AG08396 (cell line): ENCODE measurements at places on chromosomes 1 and 21.

DNA sequence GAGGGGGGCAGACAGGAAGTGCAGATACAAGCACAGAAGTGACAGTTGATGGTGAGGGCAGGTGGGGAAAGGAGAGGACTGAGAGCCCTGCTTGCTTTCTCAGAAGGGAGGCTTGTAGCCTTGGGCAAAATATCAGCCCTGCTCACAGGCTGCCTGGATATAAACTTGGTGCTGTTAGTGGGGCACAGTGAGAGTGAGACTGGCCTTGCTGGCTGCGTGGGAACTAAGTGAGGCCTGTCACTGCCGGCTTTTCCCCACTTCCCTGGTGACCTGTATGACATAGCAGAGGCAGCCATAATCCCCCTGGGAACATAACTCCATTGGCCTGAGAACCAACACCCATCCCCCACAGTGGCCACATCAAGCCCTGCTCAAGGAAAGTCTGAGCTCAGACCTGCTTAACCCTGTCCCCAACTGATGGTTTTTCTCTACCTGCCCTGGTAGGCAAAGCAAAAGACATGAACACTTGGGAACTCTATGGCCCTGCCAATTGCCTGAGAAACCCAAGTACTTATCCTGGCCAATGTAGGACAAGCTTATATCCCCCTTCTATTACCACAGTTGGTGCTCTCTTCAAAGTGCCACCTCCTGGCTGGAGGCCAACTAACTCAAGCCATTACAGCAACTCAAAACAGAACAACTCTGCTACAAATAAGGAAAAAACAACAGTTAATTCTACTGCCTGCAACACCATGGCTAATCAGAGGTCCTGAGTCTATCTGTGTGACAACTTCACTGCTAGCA lies 472.7 kb downstream of the PLPP3 start:
- no peak for DNase-seq

- DNase-seq, result peak; percentile 91
Observed at GRCh38 chr1:7646981-7647901, 123.9 kb upstream of the VAMP3 start.

- DNase-seq, result no peak
Observed at GRCh38 chr1:170097449-170097948, 23.0 kb upstream of the KIFAP3 start.

GRCh38 chr1:207404849-207405525 lies 49.1 kb upstream of the CR2 start:
- peak; percentile 60 for DNase-seq

GRCh38 chr1:223551610-223552009 lies 113.9 kb downstream of the CAPN8 start:
- no peak for DNase-seq

DNA sequence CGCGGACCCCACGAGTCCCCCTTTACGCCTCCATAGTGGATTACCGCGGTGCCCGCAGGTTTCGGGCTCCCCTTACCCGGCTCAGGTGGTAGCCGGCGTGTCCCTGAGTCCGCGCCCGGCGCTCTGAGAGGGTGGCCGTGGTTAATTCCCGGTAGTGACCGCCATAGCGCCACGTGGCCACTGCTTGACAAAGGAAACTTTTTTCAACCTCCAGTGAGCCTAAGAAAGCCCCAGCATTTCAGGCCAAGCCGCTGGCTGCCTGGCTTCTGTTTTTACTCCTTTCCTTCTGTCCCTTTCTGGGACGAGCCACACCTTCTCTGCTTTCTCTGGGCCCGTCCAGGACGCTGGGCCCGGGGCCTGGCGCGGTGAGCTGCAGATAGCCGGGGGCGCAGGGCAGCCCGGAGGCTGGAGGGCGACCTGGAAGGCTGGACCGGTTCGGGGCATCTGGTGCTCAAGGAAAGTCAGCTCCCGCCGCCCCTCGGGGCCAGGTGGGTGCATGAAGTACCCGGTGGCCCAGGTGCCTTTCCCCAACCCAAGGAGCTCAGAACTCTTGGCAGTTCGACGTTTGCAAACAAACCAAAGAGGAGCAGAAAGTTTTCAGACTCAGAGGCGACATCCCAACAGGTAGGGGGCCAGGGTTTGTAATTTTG lies 540 bp upstream of the C1orf198 start:
- DNase-seq, result no peak

DNA sequence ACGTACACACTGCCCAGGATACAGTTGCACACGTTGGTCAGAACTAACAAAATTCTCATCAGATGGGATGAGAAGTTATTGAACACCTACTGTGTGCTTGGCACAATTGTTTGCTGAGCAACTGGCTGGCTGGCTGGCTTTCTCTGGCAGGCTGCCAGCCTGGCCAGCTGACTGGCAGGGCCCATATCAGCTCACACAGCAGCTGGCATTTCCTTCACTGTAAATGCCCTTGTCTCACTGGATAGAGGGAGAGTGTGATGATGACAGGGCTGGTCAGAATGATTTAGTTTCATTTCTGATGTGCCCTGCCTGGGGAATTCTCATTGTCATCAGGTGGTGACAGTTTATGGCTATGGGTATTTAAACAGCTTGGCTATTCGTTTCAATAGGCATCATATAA lies 15.8 kb downstream of the CAMK2N1 start:
- DNase-seq, result no peak

DNA sequence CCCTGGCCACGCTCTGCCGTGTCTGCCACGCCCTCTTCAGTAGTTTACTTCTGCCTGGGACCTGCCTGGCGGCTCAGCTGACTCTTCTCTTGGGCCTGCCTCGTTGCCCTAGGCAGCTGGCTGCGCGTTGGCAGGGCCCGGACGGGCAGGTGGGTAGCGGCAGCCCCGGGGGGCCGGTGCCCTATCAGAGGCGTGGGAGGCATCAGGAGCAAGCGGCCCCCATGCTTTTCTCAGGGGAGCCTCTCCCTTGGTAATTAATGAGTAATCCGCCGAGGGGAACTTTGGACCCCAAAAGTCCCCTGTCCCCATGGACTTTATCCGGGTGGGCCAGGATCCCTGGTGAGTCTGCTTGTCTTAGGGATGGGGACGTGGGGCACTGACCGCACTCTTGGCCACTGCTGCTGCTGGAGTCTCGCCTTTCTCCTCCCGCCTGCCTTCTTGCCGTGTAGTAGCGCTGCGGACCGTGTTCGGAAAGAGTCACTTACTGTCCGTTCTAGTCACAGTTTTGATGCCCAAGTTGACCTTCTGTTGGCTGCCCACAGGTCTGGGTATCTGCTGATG lies 22.7 kb downstream of the SKI start:
- no peak for DNase-seq

GRCh38 chr1:145987926-145988325 lies 8.5 kb downstream of the TXNIP start:
- no peak for DNase-seq

DNA sequence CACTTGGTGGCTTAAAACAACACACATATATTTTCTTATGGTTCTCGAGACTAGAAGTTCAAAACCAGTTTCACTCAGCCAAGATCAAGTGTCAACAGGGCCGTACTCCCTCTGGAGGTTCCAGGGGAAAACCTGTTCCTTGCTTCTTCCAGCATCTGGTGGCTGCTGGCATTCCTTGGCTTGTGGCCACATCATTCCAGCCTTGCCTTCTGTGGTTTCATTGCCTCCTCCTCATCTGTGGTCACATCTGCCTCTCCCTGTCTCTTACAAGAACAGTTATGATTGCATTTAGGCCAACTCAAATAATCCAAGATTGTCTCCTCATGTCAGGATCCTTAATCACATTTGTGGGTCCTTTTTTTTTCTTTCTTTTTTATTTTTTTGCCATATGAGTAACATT lies 240.7 kb upstream of the HOOK1 start:
- peak; percentile 26 for DNase-seq

DNA sequence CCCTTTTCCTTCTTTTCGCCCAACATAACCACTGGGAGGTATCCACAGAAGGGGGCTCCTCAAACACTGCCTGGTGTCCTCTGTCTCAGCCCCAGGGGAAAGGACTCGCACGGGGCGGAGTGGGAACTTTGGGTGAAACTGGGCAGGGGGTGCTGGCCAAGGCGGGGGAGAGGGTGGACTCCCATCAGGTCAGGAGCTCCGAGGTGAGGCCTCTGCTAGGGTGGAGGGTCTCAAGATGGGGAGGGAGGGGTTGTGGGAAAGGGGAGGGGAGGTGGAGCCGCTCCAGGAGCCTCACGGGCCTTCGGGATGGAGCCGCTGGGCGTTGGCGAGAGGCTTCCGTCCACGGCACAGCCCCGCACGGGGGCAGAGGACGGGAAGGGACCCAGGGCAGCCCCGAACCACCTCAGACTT lies 43.2 kb upstream of the POFUT2 start:
- no peak for DNase-seq

- no peak for DNase-seq
Observed at GRCh38 chr1:156430303-156430702, 61.3 kb downstream of the RHBG start.

GRCh38 chr21:20215959-20216358 lies 782.2 kb upstream of the NCAM2 start:
- DNase-seq, result no peak

DNA sequence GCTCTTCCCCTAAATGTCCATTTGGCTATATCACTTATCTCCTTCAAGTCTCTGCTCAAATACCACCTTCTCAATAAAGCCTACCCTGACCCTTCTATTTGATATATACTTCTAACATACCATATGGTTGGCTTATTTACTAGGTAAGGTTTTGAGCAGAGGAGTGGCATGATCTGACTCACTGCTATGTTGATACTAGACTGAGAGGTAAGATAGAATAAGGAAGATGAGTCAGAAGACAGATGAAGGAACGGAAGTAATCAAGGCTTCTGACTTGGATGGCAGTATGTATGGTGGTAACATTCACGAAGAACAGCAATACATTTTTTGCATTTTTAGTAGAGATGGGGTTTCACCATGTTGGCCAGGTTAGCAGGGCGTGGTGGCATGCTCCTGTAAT lies 4.8 kb upstream of the HRNR start:
- DNase-seq, result no peak

DNA sequence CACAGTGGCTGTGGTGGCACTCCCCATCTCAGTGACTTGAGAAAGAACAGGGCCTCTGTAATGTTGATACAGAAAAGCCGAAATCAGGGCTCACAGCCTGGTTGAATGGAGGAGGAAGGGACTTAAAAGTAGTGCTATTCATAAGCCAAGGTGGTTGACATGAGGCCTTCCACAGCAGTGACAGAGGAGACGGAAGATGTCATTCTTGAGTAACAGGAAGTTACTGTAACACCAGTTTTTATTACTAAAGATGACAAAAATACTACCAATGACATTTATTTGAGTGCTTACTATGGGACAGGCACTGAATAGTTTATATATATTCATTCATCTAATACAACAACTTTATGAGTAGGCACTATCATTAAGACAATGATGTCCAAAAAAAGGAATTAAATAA lies 52.8 kb upstream of the GNG12 start:
- DNase-seq, result no peak

GRCh38 chr1:168405906-168406549 lies 125.4 kb downstream of the TBX19 start:
- DNase-seq, result no peak

DNA sequence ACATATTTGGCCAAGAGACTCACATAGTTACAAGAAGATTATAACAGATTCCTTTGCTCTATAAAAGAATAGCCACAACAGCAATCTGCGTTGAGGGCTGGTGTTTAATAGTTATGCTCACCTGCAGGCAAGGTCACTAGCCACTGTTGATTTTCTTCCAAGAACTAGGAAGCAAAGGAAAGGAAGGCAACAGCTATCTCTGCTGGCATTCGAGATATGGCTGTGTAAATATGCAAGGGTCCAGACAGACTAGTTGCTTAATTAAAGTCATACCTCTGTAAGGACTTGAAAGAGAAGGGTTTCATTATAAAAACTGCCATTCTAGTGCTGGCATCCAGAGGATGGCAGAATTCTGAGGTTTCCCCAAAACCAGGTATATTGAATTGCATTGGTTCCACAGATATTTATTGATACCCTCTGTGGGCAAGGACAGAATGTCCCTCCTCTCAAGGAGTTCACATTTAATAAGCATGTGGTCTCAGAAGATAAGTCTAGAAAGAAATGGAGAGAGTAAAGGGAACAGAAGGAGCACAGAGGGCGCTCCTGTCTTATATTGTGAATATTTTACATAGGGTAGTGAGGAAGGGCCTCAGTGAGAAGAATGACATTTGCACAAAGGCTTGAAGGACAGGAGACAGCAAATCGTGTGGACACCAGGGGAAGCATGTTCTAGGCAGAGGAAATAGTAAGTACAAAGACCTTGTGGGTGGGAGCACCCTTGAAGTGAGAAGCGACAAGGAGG lies 23.6 kb upstream of the PLEKHA6 start:
- no peak for DNase-seq

DNA sequence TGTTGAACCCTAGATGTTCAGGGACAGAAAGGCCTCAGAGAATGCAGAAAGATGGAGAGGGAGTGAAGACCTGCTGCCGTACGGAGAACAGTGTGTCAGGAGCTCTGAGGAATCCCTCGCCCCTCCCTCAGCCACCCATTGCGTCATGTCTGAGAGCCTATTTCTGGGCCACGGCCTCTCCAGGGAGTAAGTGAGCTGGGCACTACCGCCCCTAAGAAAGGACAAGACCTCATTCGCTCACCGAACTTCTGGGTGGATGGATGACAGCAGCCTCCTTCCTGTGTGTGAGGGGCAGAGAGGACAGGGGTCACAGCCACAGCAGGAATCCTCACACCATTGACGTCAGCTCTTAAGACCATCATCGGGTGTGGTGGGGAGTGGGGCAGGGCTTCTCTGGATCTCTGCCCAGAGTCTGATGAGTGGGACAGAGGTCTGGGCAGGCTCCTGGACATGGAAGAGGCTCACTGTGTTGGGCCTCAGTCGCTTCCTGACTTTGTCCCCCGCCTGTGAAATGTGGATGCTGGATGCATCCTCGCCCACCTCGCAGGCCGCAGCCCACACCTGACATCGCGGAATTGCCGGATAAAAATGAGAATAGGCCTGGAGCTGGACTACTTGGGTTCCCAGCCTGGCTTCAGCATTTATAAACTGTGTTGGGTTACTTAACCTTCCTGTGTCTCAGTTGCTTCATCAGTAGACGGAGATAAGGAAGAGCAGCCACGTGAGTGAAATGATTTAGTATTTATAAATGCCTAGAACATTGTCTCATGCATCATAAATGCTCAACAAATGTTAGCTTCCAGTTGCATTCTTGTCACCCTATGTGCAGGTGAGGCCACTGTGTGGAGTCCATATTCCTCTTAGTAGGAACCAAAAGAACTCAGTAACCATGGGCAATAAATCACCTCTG lies 238.6 kb downstream of the TRABD2B start:
- no peak for DNase-seq
